ENCODE measurements at places on chromosomes 7 and 10. TPM values are rescaled to one million over a fixed set of nuclear protein-coding genes. Genes with fewer than 3 reads are reported as not detected.
A peak's percentile ranks its signal among the peaks of the same experiment; 100 is the strongest.

The OR6B1 gene
- total RNA-seq, result not detected

The IGF2BP3 gene
- total RNA-seq, result 0.51 TPM

The PAX4 gene
- not detected for total RNA-seq

The SAP25 gene
- total RNA-seq, result 5.0 TPM

The TFEC gene
- total RNA-seq, result 8.0 TPM

The AKR1B1 gene
- total RNA-seq, result 67.0 TPM

The ZPBP gene
- not detected for total RNA-seq

The NKX1-2 gene
- not detected for total RNA-seq

The OR6V1 gene
- not detected for total RNA-seq

The SNX10 gene
- total RNA-seq, result 6.5 TPM

The MAGI2 gene
- total RNA-seq, result 17.9 TPM

The HMX3 gene
- total RNA-seq, result not detected

The CYP2C19 gene
- total RNA-seq, result 0.10 TPM

- DNase-seq, result no peak
Measured at GRCh38 chr10:86944471-86944870, 12.9 kb downstream of the MMRN2 start.

GRCh38 chr10:75544386-75544785, 113.0 kb downstream of the LRMDA start:
- DNase-seq, result no peak

DNA sequence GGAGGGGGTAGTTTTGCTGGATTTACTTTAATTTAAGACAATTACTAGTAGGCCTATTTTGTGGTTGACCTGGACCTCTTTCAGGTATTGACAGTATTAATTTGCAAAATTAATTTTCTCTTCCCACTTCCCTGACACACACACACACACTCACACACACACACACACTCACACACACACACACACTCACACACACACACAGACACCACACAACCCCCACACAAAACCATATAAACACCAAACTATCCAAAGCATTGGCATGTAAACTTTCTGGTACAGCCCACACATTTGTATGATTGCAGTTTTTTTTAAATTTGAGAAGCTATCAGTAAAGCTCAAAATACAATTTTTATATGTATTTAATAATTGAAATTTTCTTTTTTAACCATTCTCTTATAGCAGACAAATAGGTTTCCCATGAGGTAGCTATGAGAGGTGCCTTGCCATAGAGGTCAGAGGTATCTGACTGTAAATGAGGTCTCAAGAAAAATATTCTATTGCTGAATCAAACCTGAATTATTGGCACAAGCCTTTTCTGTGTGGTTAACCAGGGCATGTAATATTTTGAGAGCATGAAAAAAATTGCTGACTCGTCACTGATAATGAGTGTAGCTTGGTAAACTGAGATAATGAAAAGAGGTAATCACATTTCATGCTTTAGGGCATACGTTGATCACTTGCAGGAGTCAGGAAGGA, 306.5 kb downstream of the GATA3 start:
- DNase-seq, result no peak

- DNase-seq, result peak; percentile 92
Measured at GRCh38 chr10:124539935-124540641, 78.5 kb downstream of the LHPP start.

DNA sequence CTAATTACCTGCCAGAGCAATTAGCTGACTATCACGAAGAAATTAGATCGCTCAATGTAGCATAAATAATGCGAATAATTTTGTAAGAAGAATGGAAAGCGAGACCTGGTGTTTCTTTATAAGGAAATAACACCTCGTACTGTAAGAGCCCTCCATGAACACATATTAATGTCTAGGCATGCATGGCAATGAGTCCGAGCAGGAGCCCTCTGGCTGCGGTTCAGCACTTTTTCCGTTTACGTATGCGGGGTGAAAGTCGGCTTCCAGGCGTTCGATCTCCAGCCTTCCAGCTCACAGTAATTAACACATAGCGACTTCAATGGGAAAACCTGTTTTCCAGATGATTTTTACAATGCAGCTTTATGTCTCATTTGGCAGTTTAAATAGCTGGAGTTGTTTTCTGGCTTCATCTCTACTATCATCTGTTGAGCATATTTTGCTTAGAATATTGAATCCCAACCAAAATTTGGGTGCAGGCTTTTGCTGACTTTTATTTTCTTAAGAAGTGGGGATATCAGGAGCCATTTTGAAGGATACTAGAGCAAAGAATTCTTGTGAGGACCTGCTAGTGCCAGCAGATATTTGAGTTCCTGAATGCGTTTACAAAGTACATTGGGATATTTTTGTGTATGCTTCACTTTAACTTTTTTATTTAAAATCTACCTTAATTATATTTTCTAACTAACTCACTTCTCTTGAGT, 7.2 kb upstream of the SP8 start:
- no peak for DNase-seq

DNA sequence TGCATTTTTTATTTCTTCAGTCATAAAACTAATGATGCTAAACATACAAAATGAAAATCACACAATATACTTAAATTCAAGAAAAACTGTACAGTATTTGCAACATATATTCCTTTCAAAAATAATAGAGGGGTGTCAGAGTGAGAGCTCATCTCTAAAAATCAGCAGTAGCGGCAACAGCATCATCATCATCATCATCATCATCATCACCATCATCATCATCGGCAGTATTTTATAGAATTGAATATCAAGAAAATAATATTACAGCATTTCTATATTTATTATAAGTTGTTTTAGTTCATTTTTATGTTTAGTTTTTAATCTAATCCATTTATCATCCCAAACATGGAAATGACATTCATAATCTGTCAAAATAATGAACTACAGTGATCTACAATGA, 67.4 kb upstream of the PPP1R3A start:
- DNase-seq, result no peak

DNA sequence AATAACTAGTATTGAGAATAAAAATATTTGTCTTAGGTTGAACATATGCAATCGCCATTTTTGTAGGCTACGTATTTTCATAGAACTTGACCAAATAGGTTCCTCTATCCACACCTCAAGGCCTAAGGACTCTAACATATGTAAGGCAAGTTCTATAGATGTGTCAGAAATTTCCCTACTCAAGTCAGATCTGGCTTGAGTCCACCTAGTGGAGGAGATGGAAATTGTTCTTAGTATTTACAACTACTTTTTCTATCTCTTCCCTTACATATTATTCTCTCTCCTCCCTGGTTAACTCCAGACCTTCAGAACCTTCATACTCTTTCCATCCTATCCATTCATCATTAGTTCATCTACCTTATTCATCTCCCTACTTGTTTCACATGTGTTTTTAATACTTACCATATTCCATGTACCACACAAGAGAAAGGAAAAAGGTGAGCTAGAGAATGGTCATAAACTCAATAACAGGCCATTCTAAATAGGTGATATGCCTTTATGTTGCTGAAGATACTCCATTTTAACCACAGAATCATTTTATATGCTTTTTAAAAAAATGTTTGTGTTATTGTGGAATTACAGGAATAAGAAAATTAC, 174.5 kb upstream of the HDAC9 start:
- DNase-seq, result no peak

GRCh38 chr10:4824791-4825310, 1.2 kb upstream of the AKR1E2 start:
- DNase-seq, result no peak

GRCh38 chr7:101442426-101443070, 79.9 kb downstream of the COL26A1 start:
- DNase-seq, result no peak

DNA sequence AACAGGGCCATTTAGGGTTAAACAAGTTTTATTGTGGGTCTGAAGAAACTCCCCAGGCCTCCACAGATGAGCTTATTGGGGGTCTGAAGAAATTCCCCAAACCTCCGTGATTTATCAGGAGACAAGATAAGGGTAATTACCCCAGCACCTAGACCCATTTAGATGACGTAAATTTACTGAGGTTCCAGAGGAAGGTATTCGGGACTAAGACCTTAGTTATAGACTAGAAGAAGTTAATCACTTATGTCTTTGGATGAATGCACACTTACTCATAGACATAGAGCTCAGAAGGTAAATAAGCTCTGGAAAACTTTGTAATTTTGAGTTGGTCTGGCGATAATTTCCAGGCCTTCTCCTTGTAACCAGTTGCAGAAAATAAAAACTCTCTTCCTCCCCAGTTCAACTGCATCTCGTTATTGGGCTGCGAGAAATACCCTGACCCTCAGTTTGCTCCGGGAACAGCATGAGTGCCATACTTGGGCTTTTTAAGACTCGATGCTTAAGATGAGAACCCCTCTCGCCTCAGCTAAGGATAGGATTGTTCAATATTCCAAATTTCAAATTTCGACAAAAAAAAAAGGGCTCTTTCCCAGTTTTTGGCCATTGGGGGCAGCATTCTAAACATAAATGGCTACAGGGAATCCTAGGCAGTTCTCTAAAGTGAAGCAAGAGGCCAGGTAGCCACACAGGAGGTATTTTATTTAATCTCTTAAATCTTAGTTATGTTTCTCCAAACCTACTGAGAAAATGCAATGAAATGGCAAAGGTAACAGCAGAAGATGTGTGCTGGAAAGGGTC, 74.7 kb upstream of the PFKP start:
- no peak for DNase-seq

DNA sequence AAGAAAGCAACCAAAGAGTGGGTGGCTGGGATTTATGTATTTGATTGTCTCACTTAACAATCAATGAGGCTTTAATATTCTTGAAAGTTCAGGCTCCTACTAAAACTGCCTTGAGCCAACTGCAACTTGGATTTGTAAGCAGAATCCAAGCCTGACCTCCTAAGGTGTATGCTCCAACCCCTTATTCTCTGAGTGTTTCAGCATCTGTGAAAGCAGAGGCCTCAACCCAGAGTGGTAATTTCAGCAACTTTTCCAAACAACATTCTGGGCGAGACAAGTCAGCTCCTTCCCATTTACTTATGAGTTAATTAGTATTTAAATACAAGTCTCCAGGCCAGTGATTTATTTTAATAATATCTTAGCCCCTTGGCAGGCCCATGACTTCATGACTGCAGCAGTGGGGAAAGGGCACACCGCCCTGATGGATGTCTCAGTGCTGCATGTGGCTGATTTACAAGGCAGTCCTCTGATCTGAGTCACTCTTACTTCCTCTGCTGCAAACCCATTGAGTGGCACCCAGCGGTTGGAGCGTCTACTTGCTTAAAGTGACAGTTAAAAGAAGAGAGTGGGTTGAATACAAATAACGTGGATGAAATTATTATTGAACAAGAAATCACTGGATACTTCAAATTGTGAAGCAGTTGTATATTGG, 209.1 kb downstream of the TRIL start:
- DNase-seq, result peak; percentile 83

- DNase-seq, result no peak
Measured at GRCh38 chr10:126975221-126975620, 70.0 kb downstream of the DOCK1 start.

DNA sequence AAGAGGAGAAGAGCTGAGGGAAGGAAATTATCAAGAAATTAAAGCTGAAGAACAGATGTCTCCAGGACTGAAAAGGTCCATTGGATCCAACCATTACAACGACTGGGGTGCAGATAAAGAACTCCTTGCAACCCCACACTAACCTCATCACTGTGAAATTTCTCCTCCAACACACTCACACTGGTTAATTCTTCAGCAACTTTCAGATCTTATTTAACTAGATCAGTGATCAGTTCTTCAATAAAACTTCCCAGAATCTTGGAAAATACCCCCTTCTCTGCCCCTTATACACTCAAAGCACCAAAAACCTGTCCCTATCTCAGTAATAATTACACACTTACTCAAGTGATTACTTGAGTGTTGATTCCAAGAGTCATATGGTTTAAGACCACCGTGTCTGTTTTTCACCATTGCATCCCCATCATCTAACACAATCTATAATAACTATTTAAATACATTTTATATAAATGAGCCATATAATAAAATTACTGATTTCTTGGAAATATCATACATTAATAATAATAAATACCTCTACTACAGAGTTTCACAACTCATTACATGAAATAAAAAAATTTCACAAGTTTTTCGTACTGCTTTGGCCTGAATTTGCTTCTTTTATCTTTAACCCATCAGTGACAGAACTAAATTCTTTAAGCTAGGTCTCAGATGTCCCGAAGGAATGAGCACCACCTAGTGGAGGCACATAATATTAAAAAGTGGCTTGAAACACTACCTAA, 123.7 kb downstream of the MPP7 start:
- DNase-seq, result no peak

DNA sequence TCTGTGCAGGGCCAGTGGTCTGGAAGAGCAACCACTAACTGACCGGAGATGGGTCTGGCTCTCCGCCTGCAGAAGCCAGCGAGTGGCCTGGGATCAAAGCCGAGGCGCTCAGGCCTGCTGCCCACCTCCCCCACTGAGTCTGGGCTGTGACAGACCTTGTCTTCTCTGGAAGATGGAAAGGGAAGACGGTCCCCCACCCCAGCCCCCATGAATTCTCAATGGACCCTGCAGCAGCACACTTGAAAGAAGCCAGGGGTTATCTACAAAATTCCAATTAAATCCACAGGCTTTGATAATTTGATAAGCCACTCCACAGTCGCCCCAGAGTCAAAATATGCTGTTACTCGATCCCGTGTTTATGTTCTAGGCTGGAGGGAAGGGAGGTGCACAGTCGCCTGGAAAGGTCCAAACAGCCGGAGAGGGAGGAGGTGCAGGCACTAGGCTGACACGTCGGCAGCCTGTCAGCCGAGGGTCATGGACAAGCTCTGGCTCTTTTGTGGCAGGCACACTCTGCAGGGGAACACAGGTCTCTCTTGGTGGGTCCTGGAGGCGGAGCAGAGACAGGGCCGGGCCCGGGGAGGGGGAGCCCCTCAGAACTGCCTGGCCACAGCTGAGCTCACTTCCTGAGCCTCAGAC, 134.9 kb downstream of the SH3PXD2A start:
- DNase-seq, result no peak

DNA sequence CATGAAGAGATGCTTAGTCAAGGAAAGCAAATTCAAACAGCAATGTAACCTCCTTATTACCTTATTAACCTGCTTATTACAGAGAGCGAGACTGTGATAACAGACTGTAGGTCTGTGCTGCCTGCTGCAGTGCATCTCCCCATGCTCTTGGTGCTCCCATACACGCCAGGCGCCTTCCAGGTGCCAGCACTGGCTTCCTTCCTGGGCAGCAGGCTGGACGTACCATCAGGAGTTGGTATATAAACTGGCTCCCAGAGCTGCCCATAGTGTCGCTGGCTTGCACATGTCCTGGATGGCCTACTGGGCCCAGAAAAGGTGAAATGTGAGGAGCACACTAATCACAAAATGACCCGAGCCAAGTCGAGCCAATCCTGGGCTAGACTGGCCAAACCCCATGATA, 13.5 kb downstream of the ATP6V0E2 start:
- DNase-seq, result peak; percentile 47

- DNase-seq, result no peak
Measured at GRCh38 chr10:11795101-11795920, 27.8 kb upstream of the PROSER2 start.

GRCh38 chr7:121016966-121017365, 28.5 kb downstream of the CPED1 start:
- no peak for DNase-seq

DNA sequence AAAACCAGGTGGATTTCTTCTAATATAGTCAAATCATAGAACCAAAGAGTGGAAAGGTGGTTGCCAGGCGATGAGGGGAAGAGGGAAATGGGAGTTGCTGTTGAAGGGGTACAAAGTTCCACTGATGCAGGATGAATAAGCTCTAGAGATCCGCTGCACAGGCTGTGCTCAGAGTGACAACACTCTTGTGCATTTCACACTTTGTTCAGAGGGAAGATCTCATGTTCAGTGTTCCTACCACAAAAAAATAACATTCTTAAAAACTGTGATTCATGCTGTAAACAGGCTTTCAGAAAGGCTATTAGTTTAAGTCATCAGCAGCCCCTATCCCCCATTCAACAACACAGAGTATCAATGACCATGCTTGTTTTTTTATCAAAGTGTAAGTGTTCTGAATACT, 213.8 kb downstream of the COBL start:
- DNase-seq, result no peak
